ENCODE measurements at places on chromosomes 7 and 10. TPM values are rescaled to one million over a fixed set of nuclear protein-coding genes. Genes with fewer than 3 reads are reported as not detected.

The CYP2C19 gene
- 0.02 TPM for total RNA-seq

The MYL10 gene
- not detected for total RNA-seq

The NOS3 gene
- 0.34 TPM for total RNA-seq

The SLC39A12 gene
- not detected for total RNA-seq

The INMT gene
- total RNA-seq: not detected

The SPDYE17 gene
- not detected for total RNA-seq

The ZWINT gene
- 87.0 TPM for total RNA-seq

The DNAJC12 gene
- total RNA-seq: 56.2 TPM

The PTCD1 gene
- 7.3 TPM for total RNA-seq

The CYP3A4 gene
- total RNA-seq: not detected

The VAX1 gene
- total RNA-seq: 1.4 TPM

The CLRN3 gene
- total RNA-seq: not detected

The ANKIB1 gene
- total RNA-seq: 16.6 TPM

The VWDE gene
- 0.31 TPM for total RNA-seq

The BMPER gene
- 11.0 TPM for total RNA-seq
